ENCODE measurements at places on chromosomes 1 and 21.
A peak's percentile ranks its signal among the peaks of the same experiment; 100 is the strongest.

GRCh38 chr1:39415553-39415952 lies 75.9 kb upstream of the BMP8A start:
- no peak for DNase-seq

DNA sequence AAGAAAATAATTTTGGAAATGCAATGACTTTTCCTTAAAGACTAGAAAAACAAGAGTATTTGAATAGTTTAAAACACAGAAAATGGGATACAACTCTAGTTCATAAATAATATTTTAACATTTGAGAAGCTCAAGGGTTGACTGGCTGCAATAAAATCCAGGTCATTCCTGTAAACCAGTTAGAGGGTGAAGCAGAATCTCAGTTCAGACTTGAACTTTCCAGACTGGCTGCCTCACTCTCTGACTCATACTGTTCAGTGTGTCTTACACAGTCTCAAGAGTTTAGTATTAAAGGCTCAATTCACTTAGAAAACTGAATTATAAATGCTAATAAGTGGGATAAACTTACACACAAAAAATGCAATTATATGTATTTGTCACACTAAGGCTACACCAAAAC lies 89.9 kb downstream of the RAVER2 start:
- no peak for DNase-seq

DNA sequence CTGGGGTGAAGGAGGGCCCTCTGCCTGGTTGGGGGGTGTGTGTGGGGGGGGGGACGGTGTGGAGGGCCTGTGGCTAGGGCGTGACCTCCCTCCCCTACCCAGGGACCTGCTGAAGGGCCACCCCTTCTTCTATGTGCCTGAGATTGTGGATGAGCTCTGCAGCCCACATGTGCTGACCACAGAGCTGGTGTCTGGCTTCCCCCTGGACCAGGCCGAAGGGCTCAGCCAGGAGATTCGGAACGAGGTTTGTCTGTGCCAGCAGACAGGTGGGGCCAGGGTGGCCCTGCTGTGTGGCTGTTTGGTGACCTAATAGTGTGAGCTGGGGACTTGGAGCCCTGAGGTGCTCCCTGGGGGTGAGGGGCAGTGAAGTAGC lies 43.9 kb downstream of the COQ8A start:
- DNase-seq = no peak

DNA sequence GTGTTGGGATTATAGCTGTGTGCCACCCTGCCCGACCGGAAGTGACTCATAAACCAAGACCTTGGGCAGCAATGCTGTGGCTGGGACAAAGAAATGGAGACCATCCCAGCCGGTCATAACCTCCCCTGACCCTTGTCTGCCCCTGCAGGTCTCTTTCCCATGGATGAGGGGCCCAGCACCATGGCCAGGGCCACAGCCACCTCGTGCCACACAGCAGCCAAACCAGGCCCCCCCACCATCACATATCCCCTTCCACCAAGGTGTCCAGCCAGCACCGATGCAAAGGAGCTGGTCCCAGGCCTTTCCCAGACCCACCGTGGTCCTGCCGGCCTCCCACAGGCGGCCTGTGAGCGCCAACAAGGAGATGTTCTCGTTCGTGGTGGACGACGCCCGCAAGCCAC lies 42.2 kb downstream of the FHAD1 start:
- DNase-seq = no peak

- no peak for DNase-seq
These were observed 25.4 kb upstream of the SLC16A1 start for GRCh38 chr1:112981426-112981825.

DNA sequence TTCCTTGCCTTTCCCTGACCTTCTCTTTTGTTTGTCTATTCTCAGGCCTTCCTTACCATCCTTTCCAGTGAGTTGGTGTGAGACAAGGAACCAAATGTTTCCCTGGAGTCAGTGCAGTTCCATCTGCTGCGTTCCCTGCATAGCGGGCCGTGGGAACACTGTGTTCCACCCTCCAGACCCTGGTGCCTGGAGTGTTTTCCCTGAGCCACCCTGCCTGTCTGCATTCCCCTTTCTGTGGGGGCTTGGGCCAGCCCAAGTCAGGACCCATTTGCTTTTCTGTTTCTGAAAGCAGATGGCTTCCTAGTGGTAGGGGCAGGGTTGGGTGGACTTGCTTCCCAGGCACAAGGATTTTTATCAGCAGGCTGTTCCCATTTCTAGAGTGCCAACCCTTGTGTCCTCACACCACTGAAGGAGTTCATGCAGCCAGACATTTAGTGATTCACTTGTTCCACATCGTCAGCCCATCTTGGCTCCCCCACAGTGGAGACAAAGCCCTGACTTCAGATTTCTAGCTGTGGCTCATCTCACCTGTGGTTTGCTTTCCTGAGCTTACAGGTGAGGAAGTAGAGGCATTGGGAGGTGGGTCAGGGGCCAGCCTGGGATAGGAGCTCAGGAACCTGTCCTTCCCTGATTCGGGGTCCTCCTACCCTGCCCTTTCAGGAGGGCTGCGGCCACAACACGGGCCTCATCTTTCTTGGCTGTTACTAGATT lies 14.1 kb upstream of the MYOG start:
- DNase-seq = peak; percentile 70

DNA sequence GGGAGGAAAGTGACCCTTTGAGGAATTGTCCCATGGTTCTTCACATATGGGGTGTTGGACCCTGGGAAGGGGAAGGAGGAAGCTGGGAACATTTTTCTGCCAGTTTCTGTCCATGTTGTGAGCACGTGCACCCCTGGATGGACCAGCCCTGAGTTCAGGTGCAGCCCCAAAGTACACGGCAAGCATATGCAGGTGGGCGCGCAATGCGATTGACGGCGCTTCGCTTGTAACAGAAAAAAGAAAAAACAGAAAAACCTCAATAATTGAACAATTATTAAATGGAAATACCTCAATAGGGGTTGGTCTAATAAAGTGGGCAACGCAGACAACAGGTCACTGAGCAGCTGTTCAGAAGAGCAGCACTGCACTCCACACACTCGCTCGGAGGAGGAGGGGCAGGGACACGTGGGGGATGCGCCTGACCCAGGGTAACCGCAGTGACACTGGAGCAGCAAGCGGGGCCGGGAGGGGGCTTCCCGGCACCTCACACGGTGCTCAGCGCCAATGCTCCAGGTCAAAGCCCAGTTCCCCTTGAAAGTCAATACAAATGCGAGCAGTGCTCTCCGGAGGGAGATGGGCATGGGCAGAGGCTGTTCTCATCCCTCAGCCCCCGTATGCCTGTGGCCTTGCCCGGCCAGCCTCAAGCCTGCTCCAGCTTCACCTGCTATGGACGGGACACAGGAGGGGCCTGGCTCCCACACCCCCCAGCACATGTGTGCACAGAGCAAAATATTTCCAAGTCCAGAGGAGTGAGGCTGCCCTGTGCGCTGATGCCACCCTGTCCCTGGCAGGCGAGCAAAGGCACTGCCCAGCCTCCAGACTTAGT lies 6.6 kb upstream of the ACTRT2 start:
- no peak for DNase-seq

DNA sequence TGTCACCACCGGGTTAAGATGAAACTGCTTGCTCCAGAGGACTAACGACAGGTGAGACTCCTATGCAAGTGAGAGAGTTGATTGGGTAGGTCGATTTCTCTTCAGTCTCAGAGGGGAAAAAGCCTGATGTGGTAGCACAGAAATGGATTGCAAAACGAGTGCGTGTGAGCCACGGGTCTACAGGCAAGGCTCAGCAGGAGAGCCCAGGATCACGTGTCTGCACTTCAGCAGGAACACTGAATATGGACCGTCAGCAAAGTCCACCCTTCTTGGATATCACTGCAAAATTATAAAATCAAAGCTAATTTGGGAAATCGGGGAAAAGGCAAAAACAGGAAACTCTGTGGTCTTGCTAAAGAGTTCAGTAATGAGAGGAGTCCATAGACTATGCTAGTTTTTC lies 107.7 kb upstream of the ZNF648 start:
- no peak for DNase-seq

DNA sequence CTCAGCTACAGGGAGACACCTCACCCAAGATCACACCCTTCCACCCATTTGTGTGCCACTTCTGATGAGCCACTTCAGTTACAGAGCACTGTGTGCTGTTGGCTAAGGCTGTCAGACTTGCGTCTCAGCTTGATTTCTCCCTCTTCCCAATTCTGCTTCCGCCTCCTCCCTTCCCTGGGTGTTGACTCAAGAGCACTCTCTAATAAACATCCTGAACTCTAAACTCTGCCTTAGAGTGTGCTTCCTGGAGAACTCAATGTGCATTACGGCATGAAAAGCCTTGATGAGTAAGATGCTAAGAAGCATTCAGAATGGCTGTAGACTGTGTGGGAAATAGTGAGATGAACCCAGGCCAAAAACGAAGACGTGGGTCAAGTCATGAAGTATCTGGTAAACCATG lies 54.9 kb upstream of the S1PR1 start:
- no peak for DNase-seq

- DNase-seq = no peak
These were observed 14.4 kb upstream of the IFI6 start for GRCh38 chr1:27686223-27686990.

GRCh38 chr1:181126289-181126688 lies 37.8 kb downstream of the IER5 start:
- DNase-seq = no peak

DNA sequence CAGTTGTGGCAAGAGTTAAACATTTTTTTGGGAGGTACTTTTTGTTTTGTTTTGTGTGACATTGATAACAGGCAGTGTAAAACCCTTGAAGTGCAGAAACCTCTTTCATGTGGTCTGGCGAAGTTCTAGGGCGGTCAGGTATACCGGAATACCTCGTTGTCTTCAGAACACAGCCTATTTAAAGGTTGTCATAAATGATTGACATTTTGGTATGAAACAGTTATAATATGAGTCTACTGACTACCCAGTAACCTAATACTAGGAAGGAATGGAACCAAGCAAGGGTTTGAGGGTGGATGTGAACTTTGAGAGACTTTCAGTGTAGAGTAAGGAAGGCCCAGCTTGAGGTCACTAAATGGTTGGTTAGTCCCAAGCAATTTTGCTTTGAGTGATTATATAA lies 40.5 kb downstream of the PATJ start:
- DNase-seq = no peak

GRCh38 chr21:29624776-29625175 lies 315.0 kb downstream of the GRIK1 start:
- no peak for DNase-seq

GRCh38 chr1:154145986-154146385 lies 8.9 kb downstream of the NUP210L start:
- DNase-seq = no peak

- no peak for DNase-seq
These were observed at the start of gene CTSK for GRCh38 chr1:150808121-150808520. TSS of gene CTSK (minus strand) at chr1:150808260. CDS start at chr1:150806805, 1,455 bp downstream.

- no peak for DNase-seq
These were observed 24.6 kb downstream of the ASAP3 start for GRCh38 chr1:23459338-23459757.

- no peak for DNase-seq
These were observed 3.2 kb upstream of the NBPF3 start for GRCh38 chr1:21436488-21437340.

DNA sequence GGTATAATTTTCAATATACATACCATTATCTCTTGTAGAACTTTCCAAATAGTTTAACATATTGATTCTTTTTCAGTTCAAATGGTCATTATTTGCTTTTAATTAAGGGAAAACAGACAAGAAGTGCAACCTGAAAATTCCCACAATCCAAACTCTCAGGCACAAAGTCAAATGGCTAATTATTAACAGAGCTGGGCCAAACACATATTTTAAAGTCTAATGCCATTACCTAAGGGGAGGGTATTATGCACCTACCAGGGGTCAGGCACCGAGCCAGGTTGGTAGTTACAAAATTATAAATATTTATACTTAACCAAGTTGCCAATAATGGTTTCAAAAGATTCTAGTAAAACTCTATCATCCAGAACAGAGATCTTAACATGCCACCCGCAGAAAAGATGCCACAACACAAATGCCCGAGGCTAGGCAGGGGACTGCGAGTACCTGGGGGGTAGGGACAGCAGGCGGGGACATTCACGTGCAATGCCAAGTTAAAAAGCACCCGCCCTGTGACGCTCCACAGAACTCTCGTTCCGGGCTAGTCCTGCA lies 15.0 kb downstream of the LBR start:
- DNase-seq = no peak

DNA sequence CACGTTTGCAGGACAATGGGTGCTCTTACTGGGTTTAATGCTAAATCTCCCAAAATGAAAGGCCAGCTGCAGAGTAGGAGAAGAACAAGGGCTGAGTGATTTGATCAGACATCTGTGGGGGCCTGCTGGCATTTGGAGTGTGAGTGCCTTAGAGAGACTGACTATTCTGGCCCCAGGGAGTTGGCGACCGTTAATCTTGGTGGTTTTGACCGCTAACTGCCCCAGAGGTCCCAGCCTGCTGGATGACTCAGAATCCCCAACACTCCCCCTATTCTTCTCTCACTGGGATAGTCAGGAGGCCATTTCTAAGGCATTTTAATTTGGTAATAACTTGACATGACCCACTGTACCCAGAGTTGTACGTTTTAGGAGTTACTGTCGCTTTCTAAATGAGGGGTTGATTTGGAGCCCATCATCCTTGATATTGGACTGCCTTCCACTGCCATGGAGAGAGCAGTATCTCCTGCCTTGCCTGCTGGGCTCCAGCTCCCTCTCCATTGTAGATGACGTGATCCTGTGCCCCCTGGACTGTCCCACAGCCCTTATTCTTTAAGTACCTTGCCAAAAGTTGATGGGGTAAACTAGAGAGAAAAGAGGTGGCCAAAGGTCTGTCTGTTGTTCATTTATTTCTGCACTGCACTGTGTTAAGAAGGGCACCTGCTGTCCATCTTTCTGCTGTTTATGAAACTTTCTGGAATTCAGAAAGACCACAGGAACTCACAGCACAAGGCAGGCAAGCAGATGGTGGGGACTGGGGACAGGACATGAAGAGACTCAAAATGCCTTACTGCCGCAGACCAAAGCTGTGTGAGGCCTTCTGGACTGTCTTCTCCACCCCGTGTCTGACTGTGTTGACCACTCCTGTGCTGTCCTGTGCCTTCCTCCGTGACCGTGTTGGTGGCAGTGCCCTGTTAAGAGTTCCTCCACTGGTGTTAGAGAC lies 98.2 kb upstream of the ARTN start:
- DNase-seq = no peak
